ENCODE measurements at places on chromosomes 6 and 20. TPM values are rescaled to one million over a fixed set of nuclear protein-coding genes. Genes with fewer than 3 reads are reported as not detected.

TM9SF4 gene
- total RNA-seq, result 49.8 TPM

HLA-DOB gene
- 4.2 TPM for total RNA-seq

CENPQ gene
- total RNA-seq, result 18.6 TPM

POPDC3 gene
- total RNA-seq, result not detected

MCHR2 gene
- total RNA-seq, result not detected

TPX2 gene
- total RNA-seq, result 61.3 TPM

PTGIS gene
- 51.7 TPM for total RNA-seq

SIRPB2 gene
- total RNA-seq, result not detected
